ENCODE measurements at places on chromosomes 5 and 9.

DNA sequence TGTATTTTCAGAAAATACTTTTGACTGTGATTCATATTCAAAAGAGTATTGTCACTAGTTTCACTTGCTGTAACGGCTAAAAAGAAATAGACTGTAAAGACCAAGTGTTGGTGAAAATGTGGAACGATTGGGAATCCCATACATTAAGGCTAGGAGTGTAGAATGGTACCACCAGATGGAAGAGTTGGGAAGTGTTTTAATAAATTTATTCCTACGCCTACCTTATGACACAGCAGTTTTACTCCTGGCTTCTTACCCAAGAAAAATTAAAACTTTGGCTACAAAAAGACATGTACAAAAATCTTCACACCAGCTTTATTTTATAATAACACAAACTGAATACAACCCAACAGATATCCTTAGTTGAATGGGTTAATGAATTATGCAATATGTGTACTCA, 256.2 kb downstream of the TAF11L14 start:
- DNase-seq, result no peak

DNA sequence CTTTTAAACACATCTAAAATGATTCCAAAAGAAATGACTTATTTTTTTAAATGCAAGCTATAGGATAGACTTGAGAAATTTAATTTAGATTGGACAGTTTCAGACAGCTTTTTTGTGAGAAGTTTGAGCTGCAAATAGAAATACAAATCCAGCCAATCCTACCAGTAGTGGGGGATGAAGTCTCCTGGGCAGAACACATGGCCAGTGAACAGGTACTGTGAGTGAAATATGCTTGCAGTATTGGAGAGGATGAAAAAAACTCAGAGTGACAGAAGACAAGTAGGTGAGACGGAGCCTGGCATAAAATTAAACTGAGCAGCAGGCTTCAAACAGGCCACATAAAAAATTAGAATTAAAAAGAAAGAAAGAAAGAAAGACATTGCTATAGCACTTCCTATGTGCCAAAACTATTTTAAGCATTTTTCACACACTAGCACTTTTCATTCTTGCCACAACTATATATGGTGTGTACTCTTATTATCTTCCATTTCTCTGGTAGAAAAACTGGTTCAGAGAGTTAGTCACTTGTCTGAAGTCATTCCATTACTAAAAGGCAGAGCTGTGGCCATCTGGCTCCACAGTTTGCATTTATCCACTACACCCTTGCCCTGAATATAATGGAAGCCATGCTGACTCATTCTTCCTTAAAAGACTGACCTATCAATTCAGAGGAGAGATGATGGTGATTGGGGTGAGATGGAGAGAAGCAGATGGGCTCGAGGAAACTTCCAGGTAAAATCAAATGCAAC, 310.2 kb upstream of the CTNND2 start:
- DNase-seq, result no peak

DNA sequence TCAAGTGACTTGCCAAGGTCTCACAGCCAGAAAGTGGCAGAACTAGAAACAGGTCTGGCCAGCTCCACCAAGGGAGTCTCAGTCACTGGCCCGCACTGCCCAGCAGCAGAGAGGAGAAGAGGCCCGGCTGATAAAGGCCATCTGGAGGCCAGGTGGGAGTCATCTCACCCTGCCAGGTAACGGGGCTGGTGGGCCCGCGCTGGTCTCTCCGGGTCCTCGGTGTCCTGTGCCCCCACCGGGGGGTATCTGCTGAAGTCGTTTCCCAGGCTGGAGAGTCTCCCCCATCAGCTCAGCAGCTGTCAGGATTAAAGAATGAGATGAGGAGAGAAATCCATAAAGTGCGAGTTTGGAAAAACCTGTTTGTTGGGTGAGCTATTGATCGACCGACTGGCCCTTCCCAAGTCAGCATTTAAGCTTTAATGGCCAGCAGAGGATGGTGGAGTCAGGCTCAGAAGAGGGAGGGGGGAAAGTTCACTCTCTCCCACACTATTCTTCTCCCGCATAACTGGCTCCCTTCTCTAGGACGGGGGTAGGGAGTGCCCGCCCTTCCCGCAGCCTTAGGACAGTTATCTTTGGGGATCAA, 30.3 kb downstream of the LMX1B start:
- no peak for DNase-seq

DNA sequence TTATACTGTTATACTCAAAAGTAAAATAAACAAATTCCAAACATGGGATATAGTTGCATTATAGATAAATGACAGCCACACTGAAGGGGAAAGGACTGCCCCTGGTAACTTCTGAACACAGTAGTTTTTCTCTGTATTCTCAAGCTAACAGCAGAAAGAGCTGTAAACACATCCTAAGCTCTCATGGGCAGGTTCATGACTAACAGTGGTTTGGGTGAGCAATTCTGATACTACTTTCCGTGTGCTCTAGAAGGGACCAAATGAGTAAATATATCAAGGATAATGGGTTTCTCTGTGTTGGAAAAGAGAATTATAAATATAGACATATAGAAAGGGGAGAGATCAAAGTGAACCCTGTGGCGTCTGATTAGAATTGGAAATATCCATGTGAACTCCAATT, 2.2 kb upstream of the LCN6 start:
- DNase-seq, result no peak

DNA sequence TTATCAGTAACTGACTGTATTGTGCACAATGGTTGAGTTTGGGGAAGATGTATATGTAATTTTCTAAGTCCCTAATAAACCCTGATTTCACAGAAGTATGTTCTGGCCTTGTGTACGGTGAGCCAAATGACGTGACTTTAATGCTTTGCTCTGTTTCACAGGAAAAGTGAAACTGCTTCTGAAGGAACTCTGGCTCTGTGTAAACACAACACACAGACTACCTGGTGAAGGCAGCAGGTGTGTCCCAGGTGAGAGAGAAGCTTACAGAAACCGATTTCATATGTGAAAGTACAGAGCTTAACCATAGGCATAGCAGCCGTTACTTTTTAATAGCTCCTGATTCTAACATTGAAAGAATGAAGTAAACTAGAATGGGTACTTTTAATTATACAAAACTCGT, 31.9 kb downstream of the ICE1 start:
- DNase-seq, result no peak

DNA sequence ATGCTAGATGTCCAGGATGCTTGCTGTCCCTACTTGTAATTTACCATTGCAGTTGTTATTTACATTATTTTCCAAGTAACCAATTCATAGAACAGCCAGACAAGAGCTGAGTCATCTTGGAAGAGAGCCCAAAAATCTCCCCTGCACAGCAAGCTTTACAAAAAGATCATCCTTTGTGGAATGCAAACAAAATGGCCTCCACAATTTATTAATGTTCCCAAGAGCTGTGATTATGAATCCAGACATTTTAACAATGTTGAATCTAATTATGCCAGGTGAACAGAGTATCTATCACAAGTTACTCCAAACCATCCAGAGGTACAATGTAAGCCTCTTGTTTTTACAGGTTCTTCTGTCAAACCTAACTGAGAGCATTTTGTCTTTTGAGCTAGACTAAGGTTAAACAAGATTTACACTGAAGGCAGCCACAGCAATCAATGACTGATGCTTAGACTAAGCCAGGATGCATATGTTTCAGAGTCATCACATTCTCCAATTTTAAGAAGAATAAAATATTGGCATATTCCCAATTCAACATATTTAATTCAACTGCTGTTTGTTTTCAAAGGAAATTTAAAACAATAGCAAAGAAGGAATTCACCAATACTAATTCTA, 95.3 kb upstream of the SLC12A2 start:
- no peak for DNase-seq

GRCh38 chr5:170292179-170293104, 5.1 kb downstream of the LCP2 start:
- no peak for DNase-seq

DNA sequence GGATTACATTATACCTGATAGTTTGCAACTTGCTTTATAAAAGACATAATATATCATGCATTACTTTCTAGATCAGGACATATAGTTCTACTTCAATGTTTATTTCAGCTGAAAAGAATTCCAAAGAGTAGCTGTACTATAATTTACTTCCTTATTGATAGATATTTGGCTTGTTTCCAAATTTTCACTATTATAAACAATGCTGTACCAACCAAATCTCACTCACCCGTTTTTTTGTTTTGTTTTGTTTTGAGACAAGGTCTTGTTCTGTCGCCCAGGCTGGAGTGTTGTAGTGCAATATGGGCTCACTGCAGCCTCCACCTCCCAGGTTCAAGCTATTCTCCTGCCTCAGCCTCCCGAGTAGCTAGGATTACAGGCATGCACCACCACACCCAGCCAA, 132.7 kb downstream of the GNAQ start:
- no peak for DNase-seq

GRCh38 chr5:131377346-131377745, 113.5 kb downstream of the CDC42SE2 start:
- no peak for DNase-seq

GRCh38 chr9:1591310-1591709, 423.8 kb upstream of the SMARCA2 start:
- DNase-seq, result no peak

- no peak for DNase-seq
Observed at GRCh38 chr9:116066221-116066620, 87.4 kb upstream of the PAPPA start.

DNA sequence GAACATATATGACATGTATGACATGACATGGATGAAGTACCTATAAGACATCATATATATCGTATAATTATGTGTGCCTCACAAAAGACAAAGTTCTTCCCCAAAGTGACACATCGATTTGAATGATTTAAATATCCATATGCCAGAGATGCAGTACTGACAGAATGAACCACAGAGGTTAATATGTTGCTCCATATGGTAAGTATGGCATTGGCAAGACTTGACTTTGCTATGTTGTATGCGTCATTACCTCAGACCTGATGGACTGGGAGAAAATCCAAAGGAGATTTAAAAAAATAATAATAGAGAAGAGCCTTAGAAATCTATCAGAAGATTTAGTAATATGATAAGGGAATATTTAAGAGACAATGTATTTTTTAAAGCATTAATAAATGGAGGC, 263.2 kb downstream of the PJA2 start:
- DNase-seq, result no peak

DNA sequence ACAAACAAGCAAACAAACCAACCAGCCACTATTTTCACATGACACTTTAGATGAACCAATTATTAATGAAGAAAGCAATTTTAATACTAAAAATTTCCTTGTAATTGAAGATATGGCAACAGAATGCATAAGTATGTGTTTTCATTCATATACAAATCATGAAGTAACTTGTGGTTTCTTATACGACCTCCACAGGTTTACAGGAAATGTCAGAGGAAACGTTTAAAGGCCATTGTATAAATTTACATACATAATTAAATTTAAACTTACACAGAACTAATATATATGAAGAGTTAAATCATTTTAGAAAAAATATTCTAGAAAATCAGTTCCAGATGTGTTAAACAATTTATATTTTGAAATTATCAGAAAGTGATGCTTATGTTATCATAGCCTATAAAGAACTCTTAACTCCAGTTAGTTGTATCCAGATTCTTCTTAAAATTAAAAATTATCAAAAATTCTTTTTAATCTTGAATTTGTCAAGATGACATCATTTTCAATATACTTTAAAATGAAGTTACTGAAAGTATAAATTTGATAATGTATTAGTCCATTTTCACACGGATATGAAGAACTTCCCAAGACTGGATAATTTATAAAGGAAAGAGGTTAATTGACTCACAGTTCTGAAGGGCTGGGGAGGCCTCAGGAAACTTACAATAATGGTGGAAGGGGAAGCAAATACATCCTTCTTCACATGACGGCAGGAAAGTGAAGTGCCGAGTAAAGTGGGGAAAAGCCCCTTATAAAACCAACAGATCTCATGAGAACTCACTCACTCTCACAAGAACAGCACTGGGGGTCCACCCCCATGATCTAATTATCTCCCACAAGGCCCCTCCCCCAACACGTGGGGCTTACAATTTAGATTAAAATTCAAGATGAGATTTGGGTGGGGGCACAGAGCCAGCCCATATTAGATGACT, 192.0 kb downstream of the PIK3R1 start:
- DNase-seq, result no peak

- DNase-seq, result no peak
Observed at GRCh38 chr9:23658376-23659258, 167.4 kb downstream of the ELAVL2 start.

DNA sequence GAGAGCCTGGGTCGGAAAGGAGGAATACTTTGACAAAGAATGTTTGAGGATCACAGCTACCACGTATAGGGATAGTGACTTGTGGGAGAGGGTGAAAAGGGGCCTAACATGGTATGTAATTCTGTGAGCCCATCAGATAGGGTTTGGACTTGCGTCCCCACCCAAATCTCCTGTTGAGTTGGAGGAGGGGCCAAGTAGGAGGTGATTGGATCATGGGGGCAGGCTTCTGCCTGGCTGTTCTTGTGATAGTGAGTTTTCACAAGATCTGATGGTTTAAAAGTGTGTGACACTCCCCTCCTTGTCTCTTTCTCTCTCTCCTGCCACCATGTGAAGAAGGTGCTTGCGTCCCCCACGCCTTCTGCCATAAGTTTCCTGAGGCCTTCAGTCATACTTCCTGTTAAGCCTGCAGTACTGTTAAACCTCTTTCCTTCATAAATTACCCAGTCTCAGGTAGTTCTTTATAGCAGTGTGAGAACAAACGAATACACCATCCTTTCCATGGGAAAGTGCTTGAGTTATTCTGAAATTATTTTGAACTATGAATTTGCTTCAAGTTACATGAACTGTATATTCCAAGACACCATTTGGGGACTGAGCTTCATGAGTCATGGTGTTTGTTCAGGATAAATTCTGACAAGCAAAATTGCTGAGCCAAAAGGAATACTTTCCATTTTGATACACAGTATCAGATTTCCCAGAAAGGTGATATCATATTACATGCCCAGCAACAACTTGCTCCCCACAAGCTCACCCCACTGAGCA, 68.8 kb upstream of the SSBP2 start:
- DNase-seq, result no peak

DNA sequence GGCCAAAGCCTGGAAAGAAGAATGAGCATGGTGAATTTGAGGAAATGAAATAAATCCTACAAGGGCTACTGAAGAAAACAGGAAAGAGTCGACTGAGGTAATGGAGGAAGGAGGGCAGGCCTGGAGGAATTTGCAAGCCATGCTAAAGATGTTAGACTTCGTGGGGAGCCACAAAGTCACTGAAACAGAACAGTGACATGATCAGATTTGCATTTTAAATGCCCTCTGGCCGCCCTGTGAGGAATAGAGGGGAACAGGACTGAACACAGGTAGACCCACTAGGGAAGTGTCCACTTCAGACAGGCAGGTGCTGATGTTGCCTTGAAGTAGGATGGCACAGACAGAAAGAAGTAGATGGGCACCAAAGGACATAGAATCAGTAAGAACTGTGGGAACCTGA, 42.8 kb upstream of the RLN1 start:
- no peak for DNase-seq

GRCh38 chr5:111694133-111694532, 62.9 kb downstream of the NREP start:
- no peak for DNase-seq

DNA sequence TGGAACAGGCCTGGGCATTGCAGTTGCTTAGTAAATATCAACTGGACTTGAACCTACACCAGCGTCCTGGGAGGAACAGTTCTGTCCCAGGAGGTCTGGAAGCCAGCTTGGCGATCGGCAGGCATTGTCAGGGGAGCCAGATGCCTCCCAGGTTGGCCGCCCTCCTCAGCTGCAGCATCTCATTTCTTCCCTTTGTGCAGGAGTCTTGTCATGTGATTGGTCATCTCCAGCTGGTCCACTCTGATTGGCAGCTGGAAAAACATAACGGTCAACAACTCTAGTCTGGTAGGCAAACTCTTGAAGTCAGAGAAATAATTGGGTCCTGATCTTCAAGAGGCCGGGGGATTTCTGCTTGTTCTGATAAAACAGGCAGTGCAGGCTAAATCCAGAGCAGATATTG, 29.6 kb upstream of the NCS1 start:
- no peak for DNase-seq
